Dermis microvascular lymphatic vessel endothelial cell (primary cell): ENCODE measurements at places on chromosomes 16 and 17.

- no peak for DNase-seq
Observed at GRCh38 chr17:64439956-64440355, 9.0 kb upstream of the MILR1 start.

DNA sequence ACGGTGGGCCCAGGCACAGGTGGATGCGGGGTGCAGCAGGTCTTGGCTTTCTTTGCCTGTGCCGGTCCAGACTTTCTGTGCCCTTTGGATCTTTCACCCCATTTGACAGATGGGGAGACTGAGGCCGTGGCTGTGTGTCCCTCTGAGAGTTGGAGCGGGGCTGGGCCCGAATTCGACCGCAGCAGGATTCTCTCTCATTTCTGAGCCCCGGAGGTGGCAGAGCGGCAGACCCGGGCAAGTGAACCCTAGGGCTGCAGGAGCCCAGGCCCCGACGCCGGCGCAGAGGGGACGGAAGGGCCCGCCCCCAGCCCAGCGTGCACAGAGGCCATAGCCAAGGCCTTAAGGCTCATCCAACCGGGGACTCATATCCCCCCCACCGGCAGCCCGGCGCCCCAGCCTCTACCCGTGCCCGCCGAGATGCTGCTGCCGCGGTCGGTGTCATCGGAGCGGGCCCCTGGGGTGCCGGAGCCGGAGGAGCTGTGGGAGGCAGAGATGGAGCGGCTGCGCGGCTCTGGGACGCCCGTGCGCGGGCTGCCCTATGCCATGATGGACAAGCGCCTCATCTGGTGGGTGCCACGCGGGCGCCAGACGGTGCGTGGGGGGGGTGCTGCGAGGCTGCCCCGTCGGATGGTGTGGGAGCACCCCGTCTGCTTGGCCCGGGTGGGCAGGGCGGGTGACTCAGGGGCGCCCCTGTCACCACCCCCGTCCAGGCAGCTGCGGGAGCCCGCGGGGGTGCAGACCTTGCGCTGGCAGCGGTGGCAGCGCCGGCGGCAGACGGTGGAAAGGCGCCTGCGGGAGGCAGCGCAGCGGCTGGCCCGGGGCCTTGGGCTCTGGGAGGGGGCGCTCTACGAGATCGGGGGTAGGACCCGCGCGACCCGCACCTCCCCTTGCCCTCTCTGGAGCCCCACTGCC lies 857 bp downstream of the TMC8 start:
- no peak for DNase-seq

- DNase-seq: peak; percentile 6
Observed at GRCh38 chr17:8846768-8847211, 20.7 kb downstream of the PIK3R6 start.

- DNase-seq: no peak
Observed at GRCh38 chr16:2709588-2709984, 10.4 kb downstream of the PRSS27 start.
